T-helper 17 cell (primary cell): ENCODE measurements at places on chromosomes 2 and 18. TPM values are rescaled to one million over a fixed set of nuclear protein-coding genes. Genes with fewer than 3 reads are reported as not detected.

TLX2 gene
- 0.16 TPM for total RNA-seq

TMEM163 gene
- total RNA-seq = 1.3 TPM

NDUFS1 gene
- 30.9 TPM for total RNA-seq

CXCR1 gene
- total RNA-seq = not detected

GPR39 gene
- not detected for total RNA-seq

MAP2 gene
- total RNA-seq = 0.17 TPM

PTCD3 gene
- 111 TPM for total RNA-seq

CKAP2L gene
- total RNA-seq = 0.37 TPM

PLGLB1 gene
- 2.3 TPM for total RNA-seq

IL1F10 gene
- not detected for total RNA-seq

MTIF2 gene
- total RNA-seq = 16.8 TPM

MYOM1 gene
- 3.2 TPM for total RNA-seq

RND3 gene
- total RNA-seq = not detected

ST6GAL2 gene
- 0.34 TPM for total RNA-seq

MAB21L4 gene
- not detected for total RNA-seq
